A549 treated with RU486 at 1 μM for 4 hours (cell line): ENCODE measurements at places on chromosomes 6 and 20. TPM values are rescaled to one million over a fixed set of nuclear protein-coding genes. Genes with fewer than 3 reads are reported as not detected.

Gene OSTM1
- 10.0 to 28.7 TPM (median 21.3 TPM) in 5 replicates for total RNA-seq

Gene GRM4
- 0.05 to 0.10 TPM (median 0.07 TPM) in 3 of 5 replicates, not detected in the others for total RNA-seq

Gene C6orf132
- total RNA-seq = 0.96 to 2.0 TPM (median 1.3 TPM) in 5 replicates

Gene DDX43
- not detected in 5 replicates for total RNA-seq

Gene CGA
- total RNA-seq = 0.19 to 0.29 TPM (median 0.26 TPM) in 3 of 5 replicates, not detected in the others

Gene RIPK1
- 12.1 to 15.3 TPM (median 12.7 TPM) in 5 replicates for total RNA-seq

Gene RIPPLY2
- 0.46 to 0.91 TPM (median 0.84 TPM) in 3 of 5 replicates, not detected in the others for total RNA-seq

Gene CRISP2
- total RNA-seq = not detected in 5 replicates

Gene FYN
- total RNA-seq = 4.5 to 8.5 TPM (median 4.9 TPM) in 5 replicates

Gene USP49
- total RNA-seq = 0.69 to 1.4 TPM (median 1.2 TPM) in 5 replicates

Gene DYNLT2
- total RNA-seq = 0.27 to 0.70 TPM (median 0.65 TPM) in 5 replicates

Gene NEDD9
- 29.8 to 41.3 TPM (median 37.7 TPM) in 5 replicates for total RNA-seq
